ENCODE measurements at places on chromosomes 7 and 10.

- no peak for DNase-seq
Observed at GRCh38 chr7:116500078-116500853, 728 bp downstream of the CAV2 start.

GRCh38 chr7:142436601-142437000 is 178.7 kb upstream of the PRSS58 start:
- no peak for DNase-seq

DNA sequence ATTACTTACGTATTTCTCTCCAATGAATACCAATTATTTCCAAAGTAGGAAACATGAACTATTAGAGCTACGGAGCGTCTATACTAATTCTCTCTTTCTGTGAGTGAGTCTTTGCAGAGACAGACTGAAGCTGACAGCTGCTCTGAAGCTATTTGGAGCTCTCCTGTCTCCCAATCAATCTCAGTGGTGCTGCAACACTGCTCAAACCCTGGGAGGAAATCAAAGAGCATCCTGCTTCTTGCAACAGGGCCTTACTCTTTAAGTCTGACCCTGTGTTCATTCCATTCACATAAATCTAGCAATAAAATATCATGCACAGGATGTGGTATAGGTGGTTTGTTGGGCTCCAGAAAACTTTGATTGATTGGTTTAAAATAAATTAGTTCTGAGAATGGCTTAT is 685.7 kb upstream of the IGFBP3 start:
- DNase-seq, result no peak

GRCh38 chr10:73857446-73857845 is 16.9 kb downstream of the CAMK2G start:
- peak; percentile 60 for DNase-seq

- no peak for DNase-seq
Observed at GRCh38 chr10:91939653-91940052, 16.1 kb downstream of the BTAF1 start.

DNA sequence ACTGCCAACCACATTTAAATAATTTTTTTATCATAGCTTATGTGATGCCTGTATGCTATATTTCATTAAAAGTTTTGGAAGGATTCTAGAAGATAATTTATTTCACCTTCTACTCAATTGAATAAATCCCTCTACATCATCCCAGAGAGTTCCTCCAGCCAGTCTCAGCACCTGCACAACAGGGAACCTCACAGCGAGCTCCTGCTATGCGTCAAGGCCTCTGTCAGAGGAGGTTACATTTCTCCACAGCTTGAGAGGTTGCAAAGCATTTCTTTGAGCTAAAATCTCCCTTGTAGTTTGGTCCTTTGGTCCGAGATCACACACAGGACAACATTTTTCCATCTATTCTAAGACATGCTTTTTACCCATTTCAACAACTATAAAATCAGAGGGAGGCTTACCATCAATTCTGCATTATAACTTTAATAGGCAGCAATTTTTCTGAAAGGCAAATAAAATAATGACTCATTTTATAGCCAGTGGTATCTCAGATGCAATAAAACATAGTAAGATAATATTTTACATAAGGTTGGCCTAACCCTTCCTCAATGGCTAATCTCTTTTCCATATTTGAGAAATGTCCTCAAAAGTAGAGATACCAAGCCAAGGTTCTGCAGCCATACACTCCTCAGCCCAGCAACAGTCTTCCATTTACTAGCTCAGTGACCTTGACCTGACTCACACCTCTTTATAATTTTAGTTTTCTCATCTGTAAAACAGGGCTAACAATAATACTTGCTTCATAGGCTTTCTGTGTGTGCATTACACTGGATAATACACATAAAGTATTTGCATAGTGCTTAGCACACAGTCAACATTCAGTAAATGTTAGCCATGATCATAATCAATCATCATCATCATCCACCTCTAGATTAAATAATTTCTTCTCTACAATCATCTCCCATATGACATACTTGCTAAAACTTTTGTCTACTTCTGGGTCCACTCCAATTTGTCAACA is 68.8 kb downstream of the DOCK4 start:
- no peak for DNase-seq

DNA sequence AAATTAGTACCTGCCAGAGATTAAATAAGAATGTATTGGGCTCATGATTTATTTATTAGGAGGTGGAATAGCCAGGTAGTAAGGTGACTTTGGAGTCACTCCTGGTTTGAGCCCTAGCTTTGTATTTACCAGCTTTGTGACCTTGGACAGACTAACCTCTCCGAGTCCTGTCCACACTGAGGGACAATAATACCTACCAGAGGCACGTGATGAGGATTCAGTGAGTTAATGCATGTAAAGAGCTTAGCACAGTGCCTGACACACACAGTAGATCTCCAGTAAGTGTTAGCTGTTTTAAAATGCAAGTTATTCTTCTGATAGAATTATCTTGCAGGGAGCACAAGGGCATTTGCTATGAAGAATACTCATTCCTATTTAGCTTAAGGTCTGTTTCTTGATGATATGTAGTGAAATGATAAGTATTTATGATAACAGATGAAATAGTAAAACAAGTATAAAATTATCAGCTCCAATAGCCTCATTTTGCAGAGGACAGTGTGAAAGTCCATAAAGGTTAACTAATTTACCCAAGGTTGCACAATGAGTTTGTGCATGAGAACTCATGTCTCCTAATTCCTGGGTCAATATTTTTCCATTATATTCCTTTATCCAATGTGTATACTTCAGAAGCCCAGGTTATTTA is 36.4 kb downstream of the RABGEF1 start:
- no peak for DNase-seq

- peak; percentile 1 for DNase-seq
Observed at GRCh38 chr7:144854839-144855424, 19.1 kb upstream of the TPK1 start.

DNA sequence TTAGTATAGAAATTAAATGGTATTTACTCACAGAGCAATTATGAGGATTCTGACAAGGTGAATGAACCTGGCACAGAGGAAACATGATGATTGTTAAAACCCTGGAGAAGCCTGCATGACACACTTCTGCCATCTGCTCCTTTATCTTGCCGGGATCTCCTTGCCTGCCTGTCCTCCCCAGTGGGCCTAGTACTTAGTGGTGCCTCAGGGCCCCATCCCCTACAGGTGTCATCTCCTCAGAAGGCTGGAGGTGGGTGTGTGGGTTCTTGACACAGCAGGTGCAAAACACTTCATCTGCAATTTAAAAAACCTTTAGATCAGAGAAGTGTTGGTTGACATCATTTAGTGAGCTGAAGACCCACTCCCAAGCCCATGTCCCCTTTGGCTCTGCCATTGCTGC is 261.2 kb downstream of the ADRA2A start:
- DNase-seq, result no peak

DNA sequence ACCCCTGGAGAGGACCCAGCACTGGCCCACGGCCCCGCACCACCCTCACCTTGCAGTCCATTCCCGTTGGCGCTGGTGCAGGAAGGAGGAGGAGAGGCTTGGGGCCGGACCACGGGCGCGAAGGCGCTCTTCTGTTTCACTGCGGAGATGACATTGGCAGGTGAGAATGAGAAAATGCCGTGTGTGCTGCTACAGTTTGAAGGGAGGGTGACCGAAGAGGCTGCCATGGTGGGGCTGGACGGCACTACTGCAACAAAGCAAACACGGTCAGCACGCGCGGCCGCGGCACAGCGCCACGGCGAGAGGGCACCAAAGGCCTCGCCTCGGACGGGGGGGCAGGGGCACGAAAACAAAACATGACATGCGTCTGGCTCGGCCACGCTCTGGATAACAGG is 123.9 kb downstream of the EBF3 start:
- DNase-seq, result no peak

DNA sequence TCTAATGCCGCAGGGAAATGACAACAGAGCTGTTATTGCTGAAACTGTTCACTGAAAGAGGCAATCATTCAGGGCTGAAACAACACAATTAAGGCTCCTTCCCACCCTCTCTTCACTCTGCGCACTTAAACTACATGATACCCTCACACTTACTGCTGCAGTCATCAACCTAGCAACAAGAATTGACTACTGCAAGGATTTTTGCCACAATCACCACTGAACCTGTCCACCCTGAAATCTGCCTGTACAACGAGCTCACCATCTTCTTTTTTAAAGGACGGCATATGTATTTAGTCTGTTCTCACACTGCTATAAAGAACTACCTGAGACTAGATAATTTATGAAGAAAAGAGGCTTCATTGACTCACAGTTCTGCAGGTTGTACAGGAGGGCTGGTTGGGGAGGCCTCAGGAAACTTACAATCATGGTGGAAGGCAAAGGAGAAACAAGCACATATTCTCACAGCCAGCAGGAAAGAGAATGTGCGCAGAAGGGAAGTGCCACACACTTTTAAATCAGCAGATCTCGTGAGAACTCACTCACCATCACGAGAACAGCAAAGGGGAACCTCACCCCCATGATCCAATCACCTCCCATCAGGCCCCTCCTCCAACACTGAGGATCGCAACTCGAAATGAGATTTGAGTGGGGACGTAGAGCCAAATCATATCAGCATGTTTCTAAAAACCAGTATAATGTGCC is 131.7 kb downstream of the SORCS1 start:
- DNase-seq, result no peak

DNA sequence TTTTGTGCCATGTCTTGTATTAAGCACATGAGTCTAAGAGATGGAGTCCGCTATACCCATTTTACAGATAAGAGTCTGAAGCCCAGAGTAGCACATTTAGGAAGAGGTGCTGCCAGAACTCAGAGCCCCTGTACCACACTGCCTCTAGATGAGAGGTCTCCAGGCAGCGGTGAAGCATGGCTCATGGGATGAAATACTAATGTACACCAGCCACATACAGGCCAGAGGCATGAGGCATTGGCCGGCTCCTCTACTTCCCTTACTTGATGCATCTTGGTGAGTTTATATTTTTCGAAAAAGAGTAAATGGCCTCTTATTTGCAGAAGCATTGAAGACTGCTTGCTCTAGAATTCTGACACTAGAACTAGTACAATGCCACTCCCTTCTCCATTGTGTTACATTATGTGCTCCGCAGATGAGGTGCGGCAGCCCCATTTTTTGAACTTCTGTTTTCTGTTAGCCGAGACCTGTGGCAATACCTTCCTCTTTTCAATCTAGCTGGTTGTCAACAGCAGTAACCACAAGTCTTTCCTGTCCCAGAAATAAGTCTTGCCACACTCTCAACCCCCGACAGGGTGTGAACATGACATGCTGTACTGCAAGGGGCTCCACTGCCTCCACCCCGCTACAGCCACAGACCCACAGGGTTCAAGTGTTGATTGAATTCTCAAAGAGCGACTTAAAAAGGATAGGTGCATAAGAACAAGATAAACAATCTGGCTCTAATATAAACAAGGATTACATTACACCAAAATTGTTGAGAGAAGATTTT is 145.3 kb downstream of the CELF2 start:
- no peak for DNase-seq

GRCh38 chr10:96690755-96691730 is 29.3 kb downstream of the PIK3AP1 start:
- DNase-seq, result no peak

Data from HFFc6 (cell line).